ENCODE measurements at places on chromosomes 7 and 10. TPM values are rescaled to one million over a fixed set of nuclear protein-coding genes. Genes with fewer than 3 reads are reported as not detected.

The GRK5 gene
- total RNA-seq = 90.2 TPM

The CPED1 gene
- total RNA-seq = 77.4 TPM

The MBLAC1 gene
- total RNA-seq = not detected

The AMZ1 gene
- 1.4 TPM for total RNA-seq

The FGF8 gene
- total RNA-seq = not detected

The NUTM2D gene
- 2.0 TPM for total RNA-seq

The CRTAC1 gene
- 5.2 TPM for total RNA-seq

The ACTL6B gene
- not detected for total RNA-seq

The CLRN3 gene
- not detected for total RNA-seq

The ATP6V0A4 gene
- total RNA-seq = not detected

The TMEM176B gene
- total RNA-seq = 25.2 TPM

The INPP5F gene
- total RNA-seq = 23.7 TPM

The CCL24 gene
- not detected for total RNA-seq

The MYO3A gene
- total RNA-seq = 0.49 TPM

The PNLIPRP3 gene
- total RNA-seq = 1.1 TPM

The CADPS2 gene
- total RNA-seq = 16.4 TPM

The HTR5A gene
- total RNA-seq = not detected

The ZNF365 gene
- total RNA-seq = 2.2 TPM

The NUPR2 gene
- 1.1 TPM for total RNA-seq

The AGMO gene
- total RNA-seq = 3.0 TPM

The PRR15 gene
- total RNA-seq = 6.0 TPM

The DNAJB9 gene
- total RNA-seq = 30.2 TPM

The DGKI gene
- total RNA-seq = 10.3 TPM
